ENCODE measurements at places on chromosomes 16 and 17.

DNA sequence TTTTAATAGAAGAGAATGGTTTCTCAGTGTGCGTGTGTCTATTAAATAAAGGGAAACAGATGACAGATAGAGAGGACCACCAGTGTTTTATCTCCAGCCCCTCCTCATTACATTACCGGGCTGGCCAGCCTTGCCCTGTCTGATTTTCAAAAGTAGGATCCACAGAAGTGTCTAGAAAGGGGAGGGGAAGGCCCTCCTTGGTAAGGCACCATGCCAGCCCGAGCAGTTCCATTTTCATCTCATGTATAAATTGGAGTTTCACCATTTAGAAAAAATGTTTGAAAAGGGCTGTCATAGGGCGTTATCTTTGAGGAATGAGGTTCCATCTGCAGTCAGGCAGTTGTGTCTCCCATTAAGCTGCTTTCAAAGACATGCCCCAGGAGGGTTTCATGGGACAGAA lies 96.7 kb downstream of the SOCS1 start:
- no peak for DNase-seq

DNA sequence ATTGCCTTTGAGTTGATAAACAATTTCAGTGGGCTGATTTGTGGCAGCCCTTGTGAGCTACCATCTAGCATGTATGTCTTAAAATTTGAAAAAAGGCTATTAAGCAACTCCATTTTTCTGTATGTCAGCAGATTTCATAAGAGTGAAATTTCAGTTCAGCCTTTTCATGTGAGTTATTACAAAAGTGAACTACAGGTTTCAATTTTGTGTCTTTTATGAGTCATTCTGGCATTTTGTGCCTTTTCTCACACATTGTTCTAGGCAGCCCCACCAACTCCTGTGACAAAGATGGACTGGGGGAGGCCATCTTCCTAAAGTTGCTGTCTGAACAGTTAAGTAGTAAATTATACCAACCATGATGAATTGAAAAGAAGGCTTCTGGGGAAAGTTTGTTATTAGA lies 52.1 kb downstream of the USP10 start:
- DNase-seq, result no peak

DNA sequence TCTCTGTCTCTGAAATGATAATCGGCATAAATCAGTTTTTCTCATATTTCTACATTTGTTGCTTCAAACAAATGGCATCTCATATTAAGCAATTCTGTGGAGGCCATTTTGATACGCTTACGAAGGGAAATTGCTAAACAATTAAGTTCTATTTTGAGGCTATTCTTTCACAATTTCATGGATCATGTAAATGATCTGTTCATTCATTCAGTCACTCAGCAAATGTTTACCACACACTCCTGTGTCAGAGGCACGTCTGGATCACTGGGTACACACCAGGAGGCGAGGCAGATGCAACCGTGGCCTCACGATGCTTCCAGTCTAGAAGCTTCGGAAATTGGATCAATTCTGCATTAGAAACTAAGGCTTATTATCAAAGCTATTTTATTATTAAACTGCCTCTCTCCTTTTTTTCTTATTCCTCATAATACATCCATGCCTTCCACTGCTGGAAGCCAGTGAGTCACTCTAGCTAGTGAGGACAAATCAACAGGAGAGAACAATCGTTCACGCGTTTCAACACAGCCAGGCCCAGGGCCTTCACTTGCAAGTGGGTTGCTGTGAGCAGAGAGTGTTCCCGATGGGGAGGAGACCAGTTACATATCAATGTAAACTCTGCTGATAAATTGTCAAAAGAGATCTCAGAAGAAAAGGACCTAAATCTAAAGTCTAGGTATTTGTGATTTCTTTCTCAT lies 11.3 kb upstream of the SLC39A11 start:
- DNase-seq, result no peak

GRCh38 chr17:75319904-75320691 lies 30.9 kb upstream of the SLC25A19 start:
- DNase-seq, result no peak

GRCh38 chr17:76903631-76904030 lies 35.4 kb downstream of the MGAT5B start:
- no peak for DNase-seq

GRCh38 chr16:77373726-77374125 lies 61.1 kb downstream of the ADAMTS18 start:
- DNase-seq, result no peak

GRCh38 chr17:79023180-79023705 lies 726 bp upstream of the C1QTNF1 start:
- no peak for DNase-seq

DNA sequence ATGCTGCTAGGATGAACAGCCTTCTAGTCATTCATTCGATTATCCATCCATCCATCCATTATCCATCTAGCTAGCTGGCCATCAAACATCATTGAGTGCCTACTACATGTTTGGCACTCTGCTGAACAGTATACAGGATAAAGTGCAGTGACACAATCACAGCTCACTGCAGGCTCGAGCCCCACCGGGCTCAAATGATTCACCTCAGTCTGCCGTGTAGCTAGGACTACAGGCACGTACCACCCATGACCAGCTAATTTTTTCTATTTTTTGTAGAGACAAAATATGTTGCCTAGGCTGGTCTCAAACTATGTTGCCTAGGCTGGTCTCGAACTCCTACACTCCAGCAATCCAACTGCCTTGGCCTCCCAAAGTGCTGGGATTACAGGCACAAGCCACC lies 50.0 kb downstream of the SSH2 start:
- DNase-seq, result no peak

GRCh38 chr17:14165616-14166015 lies 71.0 kb downstream of the CDRT15 start:
- no peak for DNase-seq

GRCh38 chr16:15817446-15817845 lies 39.4 kb downstream of the MYH11 start:
- DNase-seq, result no peak

GRCh38 chr17:32926183-32926582 lies 1.8 kb upstream of the TMEM98 start:
- no peak for DNase-seq

DNA sequence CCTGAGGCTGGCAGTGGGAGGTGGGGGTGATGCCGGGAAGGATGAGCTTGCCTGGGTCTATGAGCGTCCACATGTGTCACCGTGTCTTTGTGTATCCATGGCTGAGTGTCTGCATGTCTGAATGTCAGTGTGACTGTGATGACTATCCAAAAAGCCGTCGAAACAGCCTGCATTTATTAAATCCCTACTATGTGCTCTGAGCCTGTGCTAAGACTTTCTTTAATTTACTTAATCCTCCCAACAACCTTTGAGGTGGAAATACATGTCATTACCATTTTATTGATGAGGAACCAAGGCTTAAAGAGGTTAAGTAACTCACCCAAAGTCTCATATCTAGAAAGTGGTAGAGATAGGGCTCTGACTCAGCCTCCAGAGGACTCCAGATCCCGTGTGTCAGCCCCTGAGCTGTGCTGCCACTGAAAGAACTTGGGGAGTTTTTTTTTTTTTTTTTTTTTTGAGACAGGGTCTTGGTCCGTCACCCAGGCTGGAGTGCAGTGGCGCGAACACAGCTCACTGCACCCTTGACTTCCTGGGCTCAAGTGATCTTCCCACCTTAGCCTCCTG lies 20.0 kb downstream of the ARHGAP23 start:
- no peak for DNase-seq

DNA sequence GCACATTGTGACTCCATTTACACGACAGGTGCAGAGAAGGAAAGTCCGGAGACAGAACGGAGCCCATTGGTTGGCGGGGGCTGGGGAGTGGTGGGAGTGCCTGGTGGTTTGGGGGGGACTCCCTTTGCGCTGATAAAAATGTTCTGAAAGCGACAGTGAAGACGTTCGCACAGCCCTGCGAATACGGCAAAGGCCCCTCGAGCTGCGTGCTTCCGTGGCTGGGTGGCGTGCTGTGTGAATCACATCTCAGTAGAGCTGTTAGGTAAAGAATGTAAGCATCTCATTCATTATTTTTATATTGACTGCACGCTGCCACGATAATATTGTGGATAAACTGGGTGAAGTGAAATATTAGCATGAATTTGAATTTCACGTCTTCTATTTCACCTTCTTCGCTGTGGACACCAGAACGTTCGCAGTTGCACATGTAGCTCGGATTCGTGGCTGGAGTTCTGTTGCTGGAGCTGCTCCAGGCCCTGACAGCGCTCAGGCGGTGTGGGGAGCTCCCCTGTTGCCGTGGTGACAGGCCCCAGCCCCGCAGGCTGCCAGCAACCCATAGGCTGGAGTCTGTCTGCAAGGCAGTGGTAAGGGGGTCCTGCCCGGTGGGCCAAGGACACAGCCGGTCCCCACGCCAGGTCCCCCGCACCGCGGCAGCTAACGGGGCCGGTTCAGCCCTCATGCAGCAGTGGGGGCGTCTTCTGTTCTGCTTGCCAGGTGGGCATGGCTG lies 44.6 kb downstream of the SOX8 start:
- no peak for DNase-seq

DNA sequence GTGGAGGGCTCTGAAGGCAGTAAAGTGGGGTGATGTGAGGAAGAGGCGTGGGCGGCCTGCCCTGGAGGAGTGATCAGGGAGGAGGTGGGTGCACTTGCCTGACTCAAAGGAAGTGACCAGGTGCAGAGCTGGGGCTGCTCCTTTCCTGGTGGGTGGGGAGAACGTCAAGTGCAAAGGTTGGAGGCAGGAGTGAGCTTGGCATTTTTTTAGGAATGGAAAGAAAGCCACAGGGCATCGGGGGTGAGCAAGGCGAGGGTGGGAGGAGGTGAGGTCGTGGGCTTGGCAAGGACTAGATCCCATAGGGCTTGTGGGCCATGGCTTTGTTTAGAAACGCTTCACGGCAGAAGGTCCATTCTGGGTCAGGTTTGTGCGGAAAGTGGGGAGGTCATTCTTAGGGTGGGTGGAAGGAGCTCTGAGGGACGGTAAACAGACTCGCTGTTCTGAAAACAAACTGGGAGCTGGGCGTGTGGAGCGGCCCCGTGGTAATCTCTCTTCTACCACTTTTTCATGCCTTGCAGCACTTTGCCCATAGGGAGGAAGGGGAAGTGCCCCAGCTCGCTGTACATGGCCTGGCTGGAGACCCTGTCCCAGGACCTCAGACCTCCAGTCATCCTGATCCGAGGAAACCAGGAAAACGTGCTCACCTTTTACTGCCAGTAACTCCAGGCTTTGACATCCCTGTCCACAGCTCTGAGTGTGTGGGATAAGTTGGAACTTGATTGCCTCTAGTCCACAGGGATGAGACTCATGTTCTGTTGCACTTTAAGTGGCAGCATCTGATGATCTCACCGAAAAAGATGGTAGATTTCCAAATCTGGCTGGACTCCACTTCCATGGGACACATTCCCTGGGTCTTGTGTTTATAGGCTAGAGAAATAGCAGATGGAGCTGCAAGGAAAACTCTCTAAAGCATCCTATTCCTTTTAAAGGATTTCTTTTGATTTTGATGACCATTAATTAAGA lies 18.9 kb upstream of the HERPUD1 start:
- no peak for DNase-seq

- no peak for DNase-seq
Measured at GRCh38 chr17:33209671-33210070, 83.4 kb downstream of the ASIC2 start.

GRCh38 chr16:23134274-23134673 lies 15.0 kb downstream of the USP31 start:
- no peak for DNase-seq
